GM06990 (cell line): ENCODE measurements at places on chromosomes 6 and 20.

GRCh38 chr6:8057793-8058192, 6.4 kb downstream of the BLOC1S5 start:
- no peak for DNase-seq

- no peak for DNase-seq
These were observed 25.3 kb downstream of the MYT1 start for GRCh38 chr20:64189530-64189966.

GRCh38 chr20:31594002-31594557, 11.0 kb upstream of the ID1 start:
- DNase-seq = no peak

- no peak for DNase-seq
These were observed 4.8 kb downstream of the MUC21 start for GRCh38 chr6:30988209-30988825.

- no peak for DNase-seq
These were observed 216.9 kb downstream of the EYA2 start for GRCh38 chr20:47111576-47111975.

DNA sequence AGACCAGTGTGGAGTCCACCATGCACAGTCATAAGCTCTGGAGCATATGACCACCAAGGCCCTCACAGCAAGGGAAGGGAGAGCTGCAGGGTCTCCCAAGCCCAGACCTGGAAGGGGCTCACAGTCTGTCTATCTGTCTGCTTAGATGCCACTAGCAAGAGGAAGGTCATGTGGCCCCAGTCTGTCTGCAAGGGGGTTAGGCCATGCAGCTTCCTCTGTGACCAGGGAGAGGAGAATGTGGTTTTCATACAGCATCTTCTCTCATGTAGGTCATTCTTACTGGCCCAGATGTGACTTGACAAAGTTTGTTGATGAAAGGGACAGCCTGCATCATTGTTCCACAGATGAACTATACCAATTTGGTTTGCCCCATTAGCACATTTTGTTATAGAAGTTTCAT, 260.8 kb downstream of the FARS2 start:
- DNase-seq = no peak
